ENCODE measurements at places on chromosomes 7 and 10.

DNA sequence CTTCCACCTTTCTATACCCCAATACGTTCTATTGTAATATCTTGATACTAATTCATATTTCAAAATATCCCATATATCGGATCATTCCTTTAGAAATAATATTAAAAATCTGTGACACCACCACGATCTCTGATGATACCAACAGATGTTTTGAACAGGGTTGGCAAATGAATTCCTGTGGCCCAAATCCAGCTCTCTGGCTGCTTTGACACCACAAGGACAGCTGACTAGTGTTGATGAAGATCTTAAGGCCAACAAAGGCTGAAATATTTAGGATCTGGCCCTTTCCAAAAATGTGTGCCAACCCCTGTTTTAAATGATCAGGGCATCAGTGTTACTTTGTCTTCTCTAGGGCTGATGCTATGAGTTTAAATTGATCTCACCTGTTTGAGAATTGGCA lies 380.7 kb upstream of the PFKP start:
- DNase-seq: no peak

DNA sequence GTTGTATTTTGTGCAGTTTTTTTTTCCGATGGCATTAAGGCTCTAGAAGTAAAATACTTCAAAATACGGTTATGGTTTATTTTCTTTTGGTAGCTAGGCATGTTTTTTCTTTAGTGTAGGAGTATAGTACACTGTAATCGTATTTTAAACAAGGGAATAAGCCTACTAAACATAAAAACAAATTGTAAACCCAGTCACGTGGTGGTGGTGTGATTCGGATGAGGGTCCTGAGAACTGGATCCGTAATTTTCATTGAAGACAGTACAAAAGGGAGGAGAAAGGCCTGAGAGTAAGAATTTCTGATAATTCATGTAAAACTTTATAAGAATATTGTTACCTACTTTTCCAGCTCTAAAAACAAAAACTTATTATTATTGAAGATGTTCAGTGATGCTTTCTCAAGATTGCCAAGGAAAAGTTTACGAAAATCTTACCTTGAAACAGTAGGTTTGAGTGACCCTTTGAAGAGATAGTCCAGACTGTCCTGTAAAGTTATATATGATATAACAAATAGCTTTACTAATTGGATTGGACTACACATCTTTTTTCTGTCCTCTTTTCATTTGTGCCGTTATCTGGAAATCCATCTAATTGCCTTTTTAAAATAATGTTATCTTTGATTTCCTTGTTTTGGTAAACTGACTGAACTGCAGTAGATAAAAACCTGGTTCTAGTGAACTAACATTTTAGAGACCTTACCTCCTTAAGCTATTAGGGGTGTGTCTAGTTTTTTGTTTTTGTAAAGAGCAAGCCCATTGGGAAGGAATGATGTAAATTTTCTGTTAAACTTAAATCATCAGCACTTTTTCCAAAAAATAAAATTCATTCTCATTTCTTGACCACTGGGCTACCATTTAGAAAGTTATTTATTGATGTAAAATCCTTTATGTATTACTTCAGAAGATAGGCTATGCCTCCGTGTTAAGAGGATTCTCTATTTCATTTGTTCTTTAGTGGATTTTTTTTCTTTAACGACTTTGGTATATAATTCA lies 1.0 kb upstream of the PBLD start:
- DNase-seq: no peak

GRCh38 chr7:137950263-137950621 lies 51.6 kb downstream of the CREB3L2 start:
- DNase-seq: no peak

DNA sequence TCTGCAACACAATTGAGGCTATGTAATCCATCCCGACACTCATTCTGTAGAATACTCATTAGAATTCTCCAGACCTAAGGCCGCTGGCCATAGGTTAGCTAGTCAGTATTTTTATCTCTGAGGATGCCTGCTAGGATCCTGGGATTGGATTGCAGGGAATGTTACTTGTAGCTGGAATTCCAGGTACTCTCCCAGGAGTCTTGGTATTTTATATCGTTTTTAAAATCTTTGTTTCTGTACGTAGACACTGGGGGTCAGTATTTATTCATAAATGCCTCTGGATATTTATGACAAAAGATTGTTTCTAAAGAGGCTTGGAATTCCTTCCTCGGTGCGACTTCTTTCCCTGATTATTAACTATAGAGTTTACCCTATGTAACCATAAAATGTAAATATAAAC lies 40.1 kb downstream of the BPGM start:
- DNase-seq: no peak

DNA sequence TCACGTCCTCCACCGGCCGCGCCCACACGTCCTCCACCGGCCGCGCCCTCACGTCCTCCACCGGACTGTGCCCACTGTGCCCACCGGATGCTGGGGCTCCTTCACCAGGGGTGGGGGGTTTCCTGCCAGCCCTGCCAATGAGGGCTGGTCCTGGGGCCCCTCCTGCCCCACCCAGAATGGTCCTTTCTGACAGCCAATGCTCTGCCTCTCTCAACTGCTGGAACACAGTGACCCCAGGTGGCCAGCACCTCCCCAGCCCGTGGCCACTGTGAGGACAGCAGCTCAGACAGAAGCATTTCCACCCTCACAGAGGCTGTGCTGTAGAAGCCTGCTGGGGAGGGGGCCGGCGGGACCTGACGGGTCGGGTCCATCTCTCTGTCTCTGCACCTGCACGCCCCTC lies 90.1 kb upstream of the DNAAF5 start:
- DNase-seq: no peak

GRCh38 chr10:29105516-29106215 lies 183.2 kb upstream of the LYZL1 start:
- no peak for DNase-seq

DNA sequence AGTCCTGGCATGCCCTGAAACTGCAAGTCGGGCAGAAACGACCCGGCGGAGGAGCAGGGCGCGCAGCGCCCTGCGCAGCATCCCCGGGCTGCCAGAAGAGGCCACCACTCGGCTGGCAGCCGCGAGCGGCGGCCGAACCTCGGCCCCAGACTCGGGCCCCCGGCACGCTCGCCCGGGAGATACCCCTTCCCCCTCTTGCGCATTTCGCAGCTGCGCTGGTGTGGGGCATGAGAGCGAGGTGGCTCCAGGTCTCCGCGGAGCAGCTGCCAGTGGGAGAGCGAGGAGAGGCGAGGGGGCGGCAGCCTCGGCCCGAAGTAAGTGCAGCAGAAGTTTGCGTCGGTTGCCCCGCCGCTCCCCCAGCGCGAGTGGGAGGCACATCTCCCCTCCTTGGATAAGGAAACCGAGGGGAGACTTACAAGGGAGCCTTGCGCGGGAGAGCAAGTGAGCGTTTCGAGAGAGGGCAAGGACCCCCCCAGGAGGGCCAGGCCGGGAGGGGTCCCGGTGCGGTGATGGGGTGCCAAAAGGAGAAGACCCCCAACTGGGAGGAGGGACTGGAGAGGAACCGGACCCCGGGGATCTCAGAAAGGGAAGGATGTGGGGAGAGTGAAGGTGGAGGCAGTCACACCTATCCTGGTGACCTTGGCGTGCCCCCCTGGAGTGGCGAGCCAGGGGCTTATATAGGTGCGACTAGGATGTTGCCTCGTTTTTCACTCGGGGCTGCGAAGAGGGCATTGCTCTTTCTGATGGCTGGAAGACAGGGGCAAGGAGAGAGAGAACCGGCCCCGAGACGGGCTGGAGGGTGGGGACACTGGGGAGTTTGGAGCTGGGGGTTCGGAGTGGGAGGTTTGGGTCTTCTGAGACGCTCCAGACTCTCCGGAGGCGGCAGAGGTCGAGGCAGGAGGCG lies 256.3 kb downstream of the OTUD1 start:
- no peak for DNase-seq

- no peak for DNase-seq
Observed at GRCh38 chr7:43034535-43035002, 77.9 kb upstream of the HECW1 start.

DNA sequence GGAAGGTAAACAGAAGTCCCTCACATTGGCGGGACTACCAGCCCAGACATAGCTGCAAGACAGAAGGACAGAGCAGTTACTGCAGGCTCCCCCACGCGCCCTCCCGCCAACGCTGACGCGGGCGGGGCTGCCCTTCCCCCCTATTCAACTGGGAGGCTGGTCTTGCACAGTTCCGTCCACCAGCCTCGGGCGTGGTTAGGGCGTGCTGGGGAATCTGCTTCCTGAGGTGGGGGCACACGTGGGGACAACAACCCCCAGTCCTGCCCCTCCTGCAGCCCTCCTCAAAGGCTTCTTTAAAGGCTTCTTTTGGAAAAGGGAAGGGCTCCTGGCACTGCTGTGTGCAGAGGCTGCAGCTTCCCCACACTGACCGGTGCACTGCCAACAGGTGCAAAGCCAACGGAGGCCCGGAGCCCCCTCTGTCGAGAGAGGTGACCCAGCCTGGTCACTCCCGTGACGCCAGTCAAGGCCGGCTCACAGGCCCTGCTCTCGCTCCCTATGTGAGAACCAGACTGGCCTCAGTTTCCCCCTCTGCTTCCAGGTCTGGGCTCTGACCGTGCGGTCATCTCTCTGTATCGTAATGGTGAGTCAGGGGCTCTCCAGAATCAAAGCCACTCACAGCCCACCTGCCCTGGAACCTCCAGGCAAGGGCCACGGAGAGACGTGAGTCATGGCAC lies 126.0 kb downstream of the EBF3 start:
- no peak for DNase-seq

GRCh38 chr10:124992462-124993344 lies 50.8 kb downstream of the ZRANB1 start:
- DNase-seq: no peak

- DNase-seq: no peak
Observed at GRCh38 chr7:22841954-22842353, 19.3 kb upstream of the TOMM7 start.

GRCh38 chr10:131946321-131946751 lies 35.4 kb downstream of the BNIP3 start:
- DNase-seq: no peak

DNA sequence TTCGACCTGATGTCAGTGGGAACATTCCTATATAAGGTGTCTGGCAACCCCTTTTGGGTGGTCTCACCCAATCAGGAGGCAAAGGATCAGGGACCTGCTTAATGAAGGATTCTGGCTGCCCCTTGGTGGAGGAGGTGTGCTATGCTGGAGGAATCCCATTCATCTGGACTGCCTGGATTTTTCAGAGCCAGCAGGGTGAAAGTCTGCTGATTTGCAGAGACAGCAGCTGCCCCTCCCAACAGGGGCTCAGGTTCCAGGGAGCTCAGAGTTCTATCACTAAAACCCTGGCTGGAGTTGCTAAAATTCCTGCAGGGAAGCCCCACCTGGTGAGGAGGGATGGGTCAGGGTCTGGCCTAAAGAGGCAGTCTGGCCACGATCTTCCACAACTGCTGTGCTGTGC lies 398.5 kb upstream of the CNTNAP2 start:
- no peak for DNase-seq

DNA sequence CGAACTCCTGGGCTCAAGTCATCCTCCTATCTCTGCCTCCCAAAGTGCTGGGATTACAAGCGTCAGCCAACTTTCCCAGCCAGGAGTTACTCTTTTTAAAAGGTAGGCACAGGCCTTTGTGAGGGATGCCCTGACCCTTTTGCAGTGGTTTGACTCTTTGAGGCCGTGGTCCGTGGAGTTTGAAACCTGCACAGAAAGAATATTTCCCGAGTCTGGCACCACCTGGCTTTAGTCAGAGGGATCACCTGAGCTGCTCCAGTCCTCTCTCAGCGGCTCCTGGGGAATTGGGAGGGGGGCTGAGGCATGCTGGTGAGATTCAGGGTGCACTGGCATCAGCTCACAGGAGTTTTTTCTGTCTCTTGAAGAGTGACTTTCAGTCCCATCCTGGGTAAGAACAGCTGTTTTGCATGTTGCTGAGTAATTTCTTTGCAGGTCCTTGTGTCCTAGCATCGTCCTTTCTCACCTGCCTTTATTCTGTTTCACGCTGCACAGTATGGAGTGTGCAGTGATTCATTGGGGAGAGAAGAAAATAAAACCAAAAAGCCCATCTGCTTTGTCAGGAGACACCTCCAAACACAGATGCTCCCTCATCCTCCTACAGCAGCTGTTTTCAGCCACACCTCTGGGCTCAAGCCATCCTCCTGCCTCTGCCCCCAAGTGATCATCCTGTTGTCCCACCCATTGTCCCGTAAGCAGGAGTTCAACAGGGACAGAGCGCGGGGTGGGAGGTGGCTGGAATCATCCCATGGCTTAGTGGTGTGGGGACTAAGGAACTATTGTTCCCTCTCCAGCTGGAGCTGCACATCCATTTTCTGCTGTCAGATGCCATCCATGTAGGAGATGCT lies 284.7 kb downstream of the CAMK1D start:
- DNase-seq: no peak

GRCh38 chr7:137306748-137307147 lies 36.8 kb downstream of the PTN start:
- DNase-seq: no peak

GRCh38 chr7:187227-187927 lies 5.0 kb upstream of the FAM20C start:
- DNase-seq: no peak

DNA sequence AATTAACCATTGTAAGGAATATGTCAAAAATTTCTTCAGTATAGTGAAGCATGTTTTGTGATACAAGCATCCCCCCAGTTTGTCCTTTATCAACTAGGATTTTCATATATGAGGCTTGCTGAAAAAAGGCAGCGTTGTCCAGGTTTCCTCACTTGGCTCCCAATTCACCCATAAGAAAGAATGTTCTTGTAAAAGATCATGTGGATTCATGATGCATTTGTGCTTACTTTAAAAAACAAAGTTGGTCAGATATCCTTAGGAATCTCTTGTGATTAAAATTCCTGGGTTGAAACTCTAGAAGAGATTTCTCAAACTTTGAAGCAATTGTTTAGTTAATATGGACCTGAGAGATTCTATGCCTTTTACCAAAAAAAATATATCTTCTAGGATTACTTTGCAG lies 181.8 kb downstream of the KIAA1217 start:
- no peak for DNase-seq

GRCh38 chr10:62088786-62089185 lies 179.9 kb downstream of the RTKN2 start:
- DNase-seq: no peak

DNA sequence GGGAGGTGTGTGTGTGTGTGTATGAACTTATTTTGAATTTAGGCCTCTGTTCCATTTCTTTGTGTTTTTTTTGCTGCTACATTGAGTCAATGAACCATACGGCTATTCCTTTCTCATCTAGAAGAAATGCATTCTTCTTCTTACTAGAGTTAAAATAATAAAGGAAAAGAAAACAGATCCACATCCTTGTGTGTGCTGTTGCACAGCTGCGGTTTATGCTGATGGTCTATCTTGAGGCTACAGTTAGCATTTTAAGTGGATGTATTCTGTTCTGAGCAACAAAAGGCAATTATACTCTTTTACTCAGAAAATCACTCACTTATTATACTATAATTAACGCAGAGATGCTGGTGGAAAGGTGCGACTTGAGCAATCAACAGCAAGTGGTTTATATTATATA lies 615.0 kb upstream of the MBL2 start:
- no peak for DNase-seq

- no peak for DNase-seq
Observed at GRCh38 chr10:94092848-94093247, 99.1 kb downstream of the PLCE1 start.

- no peak for DNase-seq
Observed at GRCh38 chr7:19772306-19772705, 1.1 kb downstream of the TMEM196 start.
